Activated CD4-positive, alpha-beta T cell treated with anti-CD3 and anti-CD28 coated beads for 4 hours (primary cell): ENCODE measurements at places on chromosomes 7 and 10.

DNA sequence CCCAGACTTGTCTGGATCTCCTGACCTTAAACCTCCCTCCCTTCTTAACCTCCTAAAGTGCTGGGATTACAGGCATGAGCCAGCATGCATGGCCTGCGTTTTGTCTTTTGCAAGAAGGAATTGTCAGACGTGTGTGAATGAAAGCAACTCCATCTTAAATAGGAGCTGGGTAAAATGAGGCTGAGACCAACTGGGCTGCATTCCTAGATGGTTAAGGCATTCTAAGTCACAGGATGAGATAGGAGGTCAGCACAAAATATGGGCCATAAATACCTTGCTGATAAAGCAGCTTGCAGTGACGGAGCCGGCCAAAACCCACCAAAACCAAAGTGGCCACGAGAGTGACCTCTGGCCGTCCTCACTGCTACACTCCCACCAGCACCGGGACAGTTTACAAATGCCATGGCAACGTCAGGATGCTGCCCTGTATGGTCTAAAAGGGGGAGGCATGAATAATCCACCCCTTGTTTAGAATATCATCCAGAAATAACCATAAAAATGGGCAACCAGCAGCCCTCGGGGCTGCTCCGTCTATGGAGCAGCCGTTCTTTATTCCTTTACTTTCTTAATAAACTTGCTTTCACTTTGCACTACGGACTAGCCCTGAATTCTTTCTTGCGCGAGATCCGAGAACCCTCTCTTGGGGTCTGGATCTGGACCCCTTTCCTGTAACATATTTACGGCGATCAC, 41.2 kb upstream of the SDK1 start:
- DNase-seq = no peak

DNA sequence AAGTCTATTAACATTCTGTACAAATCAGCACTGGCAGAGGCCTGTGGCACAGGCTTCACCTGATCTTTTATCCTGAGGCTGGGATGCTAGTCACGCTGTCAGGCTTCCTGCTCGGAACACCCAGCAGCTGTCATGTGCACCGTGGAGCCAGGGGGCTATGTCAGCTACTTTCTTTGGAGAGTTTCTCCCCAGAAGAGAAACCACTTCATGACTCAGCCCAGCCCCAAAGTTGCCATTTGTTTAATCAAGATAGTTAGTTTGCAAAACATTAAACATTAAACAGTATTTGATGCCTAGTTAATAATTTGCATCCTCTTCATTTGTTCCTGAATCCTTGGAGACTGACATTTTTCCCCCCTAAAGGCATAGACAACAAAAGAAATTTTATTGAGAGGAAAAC, at the start of gene HABP2:
HABP2 (plus strand) TSS at position 353 of the 400 bp plus-strand sequence. CDS start 69 bp downstream, outside the sequence.
- DNase-seq = no peak

DNA sequence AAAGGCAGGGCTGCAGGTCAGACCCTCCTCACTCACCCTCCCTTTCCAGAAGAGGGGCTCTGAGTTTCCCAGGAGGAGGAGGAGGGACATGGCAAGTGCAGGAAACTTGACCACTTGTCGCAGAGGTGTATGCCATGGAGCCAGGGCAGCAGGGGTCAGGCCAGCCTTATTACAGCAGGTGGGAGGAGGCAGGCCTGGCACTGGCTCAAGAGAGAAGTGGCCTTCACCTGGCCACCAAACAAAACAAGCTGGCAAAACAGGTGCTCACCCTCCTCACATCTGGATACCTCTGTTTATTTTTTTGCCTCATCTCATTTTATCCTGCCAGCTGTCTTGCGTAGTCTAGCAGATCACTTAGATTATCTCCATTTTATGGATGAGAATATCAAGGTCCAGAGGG, 12.5 kb downstream of the COL13A1 start:
- DNase-seq = no peak

DNA sequence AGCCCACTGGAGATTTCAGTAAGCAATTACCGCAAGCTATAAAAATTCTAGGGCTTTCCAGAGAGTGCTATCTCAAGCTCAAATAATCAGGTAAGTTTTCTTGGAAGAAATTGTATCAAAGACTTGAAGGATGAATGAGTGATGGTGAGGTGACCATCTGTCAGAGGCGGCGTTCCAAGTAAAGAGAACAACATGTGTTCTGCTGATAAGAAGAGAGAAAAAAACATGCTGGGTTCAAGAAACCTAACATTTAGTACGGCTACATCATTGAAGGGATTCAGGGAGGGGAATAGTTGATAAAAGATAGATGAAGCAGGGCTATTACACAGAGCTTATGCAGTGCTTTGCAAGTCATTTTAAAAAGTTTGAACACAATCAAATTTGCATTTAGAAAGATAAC, 100.7 kb downstream of the GNAI1 start:
- DNase-seq = no peak

DNA sequence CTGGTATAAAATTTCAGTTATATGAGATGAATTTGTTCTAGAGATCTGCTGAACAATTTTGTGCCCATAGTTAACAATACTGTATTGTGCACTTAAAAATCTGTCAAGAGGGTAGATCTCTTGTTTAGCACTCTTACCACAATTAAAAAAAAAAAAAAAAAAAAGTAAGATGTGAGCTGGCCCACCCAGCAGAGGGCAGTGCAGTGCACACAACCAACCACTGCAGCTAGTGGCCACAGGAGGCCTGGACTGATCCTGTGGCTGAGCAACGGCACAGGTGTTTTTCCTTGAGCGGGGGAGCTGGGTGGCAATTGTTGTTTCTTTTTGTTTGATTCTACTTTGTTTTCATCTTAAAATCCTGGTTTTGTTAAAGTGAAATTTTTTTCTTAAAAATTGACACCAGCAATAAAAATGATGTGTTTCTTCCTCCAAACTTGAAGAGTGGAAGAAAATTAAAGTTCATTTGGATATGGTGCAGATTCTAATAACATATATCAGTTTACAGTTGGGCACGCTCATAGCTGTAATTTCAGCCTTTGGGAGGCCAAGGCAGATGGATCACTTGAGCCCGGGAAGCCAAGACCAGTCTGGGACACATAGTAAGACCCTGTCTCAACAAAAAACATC, 171.1 kb upstream of the TBX20 start:
- DNase-seq = peak; percentile 33

GRCh38 chr10:61169294-61169693, 225.3 kb upstream of the RHOBTB1 start:
- no peak for DNase-seq

DNA sequence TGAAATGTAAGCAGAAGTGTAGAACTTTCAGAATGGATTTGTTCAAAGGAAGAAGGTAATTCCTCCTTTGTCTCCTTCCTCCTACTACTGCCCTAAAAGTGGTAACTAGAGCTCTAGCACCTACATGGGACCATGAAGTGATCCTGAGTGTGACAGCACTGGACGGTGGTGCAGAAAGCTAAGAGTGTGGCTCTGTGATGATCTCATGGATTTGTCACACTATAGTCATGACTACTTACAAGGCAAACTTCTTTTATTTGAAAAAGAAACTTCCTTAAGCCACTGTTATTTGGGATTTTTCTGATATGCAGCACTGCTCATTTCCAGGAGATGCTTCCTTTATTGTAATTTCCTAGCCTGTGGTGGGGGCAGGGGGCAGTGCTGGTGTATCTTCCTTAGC, 5.8 kb upstream of the FHIP2A start:
- DNase-seq = no peak

- no peak for DNase-seq
Measured at GRCh38 chr7:111408724-111409123, 153.6 kb downstream of the IMMP2L start.

DNA sequence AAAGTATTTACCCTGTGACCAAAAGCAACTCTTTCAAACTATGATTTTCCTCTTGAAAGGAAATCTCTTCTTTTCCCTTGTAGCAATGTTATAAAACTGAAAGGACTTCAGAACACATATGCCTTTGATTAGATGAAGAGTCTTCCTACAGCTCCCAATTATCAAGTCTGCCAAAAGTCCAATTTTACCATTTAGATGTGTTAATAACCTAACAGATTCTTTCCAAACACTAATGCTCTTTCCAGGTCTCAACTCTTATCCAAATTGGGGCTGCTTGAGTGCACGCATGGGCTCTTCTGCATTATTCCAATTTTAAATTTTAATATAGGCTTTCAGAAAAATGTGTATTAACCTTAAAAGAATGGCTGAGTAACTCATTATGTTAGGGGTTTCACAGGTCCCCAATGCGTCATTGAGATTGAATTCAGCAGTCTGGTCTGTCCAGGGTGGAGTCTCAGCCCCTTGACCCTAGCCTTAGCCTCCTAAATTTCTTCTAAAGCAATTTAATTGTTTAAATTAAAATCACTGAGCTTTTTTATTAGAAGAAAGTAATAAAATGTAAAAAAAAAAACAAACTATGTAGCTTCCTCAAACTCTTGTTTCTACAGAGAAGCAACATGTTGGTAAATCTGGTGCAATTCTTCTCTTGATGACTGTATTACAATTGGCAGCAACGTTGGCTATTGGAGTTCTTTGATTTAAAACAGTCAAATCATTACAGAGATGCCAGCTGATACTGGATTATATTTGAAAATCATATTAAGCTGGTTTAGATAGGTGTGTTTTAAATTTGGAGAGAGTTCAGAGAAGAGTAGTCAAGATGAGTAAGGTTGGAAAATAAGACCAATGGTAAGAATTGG, 170.4 kb downstream of the DKK1 start:
- no peak for DNase-seq

DNA sequence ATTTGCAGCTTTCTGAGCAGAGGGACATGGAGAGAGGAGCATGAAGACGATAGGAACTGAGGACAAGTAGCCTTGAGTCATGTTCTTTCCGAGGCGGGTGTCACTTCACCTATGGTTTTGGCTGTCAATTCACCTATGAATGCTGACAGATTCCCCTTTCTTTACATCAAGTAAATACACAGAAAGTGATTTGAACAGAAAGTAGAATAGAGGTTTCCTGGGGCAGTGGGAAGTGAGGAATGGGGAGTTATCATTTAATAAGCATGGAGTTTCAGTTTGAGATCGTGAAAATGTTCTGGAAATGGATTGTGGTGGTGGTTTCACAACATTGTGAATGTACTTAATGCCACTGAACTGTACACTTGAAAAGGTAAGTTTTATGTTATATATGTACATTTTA, 138.4 kb upstream of the MDFIC start:
- no peak for DNase-seq

DNA sequence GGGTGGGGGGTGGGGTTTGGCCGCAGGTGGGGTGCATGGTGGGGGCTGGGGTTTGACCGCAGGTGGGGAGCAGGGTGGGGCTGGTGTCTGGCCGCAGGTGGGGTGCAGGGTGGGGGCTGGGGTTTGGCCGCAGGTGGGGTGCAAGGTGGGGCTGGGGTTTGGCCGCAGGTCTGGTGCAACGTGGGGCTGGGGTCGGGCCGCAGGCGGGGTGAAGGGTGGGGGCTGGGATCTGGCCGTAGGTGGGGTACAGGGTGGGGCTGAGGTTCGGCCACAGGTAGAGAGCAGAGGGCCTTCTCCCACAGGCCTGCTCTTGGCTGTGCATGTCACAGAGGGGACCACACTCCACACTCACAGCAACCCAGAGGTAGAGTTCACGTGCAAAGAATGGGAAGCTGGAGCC, 586.6 kb downstream of the PTPRN2 start:
- DNase-seq = no peak

GRCh38 chr10:102433619-102434046, 1.3 kb upstream of the CUEDC2 start:
- no peak for DNase-seq

GRCh38 chr7:69698109-69698825, 100.0 kb downstream of the AUTS2 start:
- no peak for DNase-seq

DNA sequence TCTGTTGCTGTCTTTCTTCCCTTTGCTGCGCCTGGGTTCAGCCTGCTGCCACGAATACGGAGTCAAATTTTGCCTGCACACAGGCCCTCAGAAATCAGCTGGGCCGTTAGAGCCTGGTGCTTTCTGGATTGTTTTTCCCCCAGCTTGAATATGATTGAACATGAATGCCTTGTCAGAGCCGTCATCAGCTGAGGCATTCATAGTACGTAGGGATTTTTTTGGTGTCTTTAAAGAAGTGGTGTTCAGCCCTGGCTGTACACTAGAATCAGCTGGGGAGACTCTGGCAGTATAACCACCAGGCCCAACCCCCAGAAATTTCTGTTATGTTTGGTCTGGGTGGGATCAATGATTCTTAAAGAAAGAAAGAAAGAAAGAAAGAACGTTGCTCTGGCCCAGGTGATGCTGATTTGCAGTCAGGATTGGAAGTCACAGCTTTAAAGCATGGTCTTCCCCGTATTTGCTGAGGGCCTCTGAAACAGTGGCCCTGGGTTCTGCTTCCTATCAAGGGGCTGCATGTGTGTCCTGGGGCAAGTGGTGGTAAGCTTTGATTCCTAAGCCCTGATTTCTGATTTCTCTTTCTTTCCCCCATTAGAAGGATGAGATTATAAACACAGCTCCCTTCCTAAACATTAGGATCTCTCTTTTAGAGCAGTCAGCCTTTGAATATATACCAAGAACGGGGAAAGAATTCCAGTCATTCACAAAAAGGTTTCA, 24.7 kb downstream of the NUB1 start:
- DNase-seq = no peak

- no peak for DNase-seq
Measured at GRCh38 chr10:115985786-115986185, 287.2 kb downstream of the GFRA1 start.

- DNase-seq = no peak
Measured at GRCh38 chr10:52514481-52514880, 200.4 kb downstream of the DKK1 start.

DNA sequence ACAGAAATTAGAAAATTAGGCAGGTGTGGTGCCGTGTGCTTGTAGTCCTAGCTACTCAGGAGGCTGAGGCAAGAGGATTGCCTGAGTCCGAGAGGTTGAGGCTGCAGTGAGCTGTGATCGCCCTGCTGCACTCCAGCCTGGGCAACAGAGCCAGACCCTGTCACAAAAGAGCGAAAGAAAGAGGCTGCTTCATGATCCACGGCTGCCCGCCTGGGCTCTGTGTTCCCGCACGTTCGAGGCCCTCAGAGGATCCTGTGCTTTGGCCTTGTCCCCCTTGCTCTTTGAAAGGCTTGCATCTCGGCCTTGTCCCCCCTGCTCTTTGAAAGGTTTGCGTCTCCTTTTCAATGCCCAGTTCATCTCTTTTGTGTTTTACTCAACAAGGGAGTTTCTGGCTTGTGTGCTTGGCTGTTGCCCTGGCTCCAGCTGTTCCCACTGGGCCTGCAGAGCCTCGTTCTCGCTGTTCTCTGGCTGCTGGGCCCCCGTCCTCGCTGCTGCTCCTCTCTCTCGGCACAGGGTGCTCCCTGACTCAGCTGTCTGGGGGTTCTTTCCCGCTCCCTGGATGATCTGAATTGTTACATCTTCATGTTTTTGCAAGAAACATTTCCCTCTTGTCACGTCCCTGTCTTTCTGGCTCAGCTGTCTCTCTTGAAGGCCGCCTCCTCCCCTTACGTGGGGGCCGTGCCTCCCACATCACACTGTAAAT, 45.1 kb upstream of the INPP5A start:
- no peak for DNase-seq

GRCh38 chr10:82817676-82818422, 942.9 kb downstream of the NRG3 start:
- DNase-seq = no peak
